ENCODE measurements at places on chromosomes 2 and 18. TPM values are rescaled to one million over a fixed set of nuclear protein-coding genes. Genes with fewer than 3 reads are reported as not detected.

GRCh38 chr2:13638181-13638580, 921.4 kb downstream of the TRIB2 start:
- no peak for DNase-seq

DNA sequence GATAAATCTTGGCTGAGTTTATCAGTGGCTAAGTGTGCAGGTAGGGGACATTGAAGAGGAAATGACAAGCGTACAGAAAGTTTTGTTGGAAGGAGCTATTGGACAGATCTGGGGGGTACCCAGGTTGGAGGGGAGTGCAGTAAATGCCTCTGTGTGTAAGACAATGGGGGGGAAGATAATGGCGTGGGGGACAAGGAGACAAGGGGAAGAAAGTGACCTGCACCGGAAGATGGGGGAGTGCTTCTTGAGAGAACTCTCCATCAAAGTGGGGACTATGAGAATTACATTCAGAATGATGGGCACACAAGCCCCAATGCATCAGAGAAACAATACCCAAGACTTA, 190.0 kb downstream of the ALPK2 start:
- DNase-seq: no peak

DNA sequence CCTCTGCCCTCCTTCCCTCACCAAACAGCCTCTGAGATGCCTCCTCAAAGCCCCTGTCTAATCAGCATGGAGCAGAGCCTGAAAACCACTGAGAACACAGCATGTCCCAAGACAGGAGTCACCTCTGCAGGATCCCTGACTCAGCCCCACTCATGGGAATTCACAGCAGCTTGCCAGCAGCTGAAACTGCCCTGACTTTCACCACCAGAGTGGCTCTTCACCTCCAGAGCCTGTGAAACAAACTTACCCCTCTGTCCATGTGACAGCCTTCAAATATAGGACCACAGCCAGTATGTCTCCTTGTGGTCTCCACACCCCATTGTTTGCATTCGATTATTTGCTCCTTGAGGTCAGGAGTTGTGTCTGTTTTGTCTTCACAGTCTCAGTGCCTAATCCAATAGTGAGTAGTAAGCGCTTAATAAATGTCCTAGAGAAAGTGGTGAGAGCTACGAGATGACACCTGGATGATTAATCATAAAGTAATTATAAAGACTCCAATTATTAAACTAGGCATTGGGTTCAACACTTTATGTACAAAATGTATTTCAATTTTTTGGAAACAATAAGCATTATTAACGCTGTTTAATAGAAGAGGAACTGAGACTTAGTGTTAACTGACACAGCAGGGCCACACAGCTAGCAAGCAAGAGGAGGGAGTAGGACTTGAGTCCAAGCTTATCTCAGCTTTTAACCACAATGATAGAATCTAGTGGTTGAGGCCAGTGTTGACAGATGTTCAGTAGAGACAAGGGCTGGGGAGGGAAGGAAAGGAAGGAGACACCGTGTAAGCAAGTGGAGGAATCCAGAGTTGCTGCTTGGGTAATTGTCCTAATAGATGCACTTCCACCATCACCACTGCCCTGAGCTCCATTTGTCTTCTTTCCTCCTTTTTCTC, 358.7 kb upstream of the TNP1 start:
- DNase-seq: no peak

DNA sequence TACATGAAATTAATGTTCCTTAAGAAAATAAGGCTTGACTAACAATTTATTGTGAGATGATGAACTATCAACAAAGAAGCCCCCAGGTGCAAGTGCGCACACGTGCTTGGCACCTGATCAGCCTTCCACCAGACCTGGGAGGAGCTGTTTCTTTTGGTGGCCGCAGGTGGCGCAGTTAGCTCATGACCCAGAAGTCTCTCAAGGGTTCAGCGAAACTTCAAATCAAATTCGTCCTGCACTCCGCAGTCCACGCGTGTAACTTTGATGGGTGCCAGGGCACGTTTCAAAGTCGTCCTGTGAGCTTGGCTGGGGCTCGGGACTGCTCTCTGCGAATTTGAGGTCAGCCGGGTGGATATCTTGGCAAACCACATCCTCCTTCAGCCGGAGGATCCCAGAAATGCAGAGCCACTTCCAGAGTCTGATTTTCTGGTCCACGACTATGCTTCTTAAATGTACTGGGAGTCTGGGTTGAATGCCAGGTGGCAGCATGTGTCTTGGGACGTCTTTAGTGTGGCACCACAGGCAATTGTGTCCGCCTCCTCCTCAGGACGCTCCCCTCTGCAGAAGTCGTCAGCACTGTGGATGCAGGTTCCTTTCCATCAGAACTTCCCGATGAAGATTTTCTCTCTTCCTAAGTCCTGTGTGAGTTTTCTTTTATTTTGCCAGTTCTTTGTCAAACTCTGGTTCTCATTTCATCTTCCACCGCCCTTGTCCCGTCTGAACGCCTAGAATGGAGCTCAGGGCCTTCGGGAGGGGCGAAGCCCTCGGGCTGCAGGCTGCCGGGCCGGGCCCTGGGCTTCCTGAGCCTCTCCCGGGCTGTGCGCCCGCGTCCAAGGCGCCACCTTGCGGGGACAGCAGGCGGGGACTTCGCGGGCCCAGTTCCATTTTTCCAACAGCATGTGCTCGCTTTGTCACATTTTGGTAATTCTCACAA, 61.3 kb upstream of the RAPGEF4 start:
- no peak for DNase-seq

DNA sequence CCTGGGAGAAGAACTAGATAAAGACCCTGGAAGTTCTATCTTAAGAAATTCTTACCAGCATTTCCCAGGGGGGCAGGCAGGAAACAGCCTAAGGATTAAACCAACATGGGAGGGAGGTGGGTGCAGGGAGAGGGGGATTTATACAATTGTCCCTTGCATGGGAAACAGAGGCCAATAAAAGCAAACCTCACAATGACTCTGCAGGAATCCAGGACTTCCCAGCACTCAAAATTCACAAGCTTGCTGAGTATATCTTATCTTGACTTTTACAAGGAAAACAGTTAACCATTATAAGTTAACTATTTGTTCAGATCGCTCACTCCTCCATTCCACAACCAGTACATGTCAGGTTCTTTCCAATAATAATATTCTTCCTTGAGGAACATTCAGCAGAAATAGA, 241.3 kb downstream of the MREG start:
- DNase-seq: no peak

DNA sequence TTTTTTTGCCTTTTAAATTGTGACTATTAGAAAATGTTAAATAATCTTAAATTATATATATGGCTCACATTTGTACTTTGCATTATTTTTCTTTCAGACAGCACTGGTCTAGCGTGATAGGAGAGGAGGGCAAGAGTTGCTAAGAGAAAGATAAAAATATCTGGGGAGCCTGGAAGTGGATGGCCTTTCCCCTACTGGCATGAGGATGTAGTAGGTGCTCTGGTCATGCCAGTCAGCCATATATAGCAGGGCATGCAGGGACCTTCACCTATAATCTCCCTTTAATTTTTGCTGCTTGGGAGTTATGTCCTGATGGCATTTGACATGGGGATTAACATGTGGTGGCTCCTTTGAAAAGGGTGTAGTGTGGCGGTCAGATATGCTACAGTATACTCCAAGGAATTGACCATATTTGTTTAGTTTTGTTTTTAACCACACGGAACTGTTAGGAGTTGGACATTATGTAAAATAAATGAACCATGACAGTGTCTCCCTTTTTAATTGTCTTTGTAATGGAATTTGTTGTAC, 144.7 kb downstream of the BABAM2 start:
- no peak for DNase-seq

GRCh38 chr2:99488539-99489062, 1.2 kb downstream of the REV1 start:
- DNase-seq: no peak

GRCh38 chr2:128284841-128285240, 33.8 kb downstream of the HS6ST1 start:
- DNase-seq: no peak

GRCh38 chr2:83481436-83481835, 977.6 kb downstream of the SUCLG1 start:
- no peak for DNase-seq

GRCh38 chr2:24618144-24618543, 127.1 kb downstream of the NCOA1 start:
- no peak for DNase-seq

- DNase-seq: no peak
These were observed 265.1 kb downstream of the RND3 start for GRCh38 chr2:150222379-150222778.

DNA sequence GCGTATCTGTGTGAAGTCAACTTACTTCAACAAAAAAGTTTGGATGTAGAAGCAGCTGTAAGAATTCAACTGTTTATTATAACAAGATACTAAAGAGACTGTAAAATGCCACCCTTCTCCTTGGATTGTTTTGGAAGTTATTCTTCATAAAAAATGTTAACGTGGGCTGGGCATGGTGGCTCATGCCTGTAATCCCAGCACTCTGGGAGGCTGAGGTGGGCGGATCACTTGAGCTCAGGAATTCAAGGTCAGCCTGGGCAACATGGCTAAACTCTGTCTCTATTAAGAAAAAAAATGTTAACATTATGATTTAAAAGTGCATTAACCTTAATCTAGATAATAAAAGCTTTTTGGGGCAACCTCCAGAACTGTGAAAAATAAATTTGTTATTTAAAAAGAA, 7.7 kb downstream of the CIAO1 start:
- no peak for DNase-seq

DNA sequence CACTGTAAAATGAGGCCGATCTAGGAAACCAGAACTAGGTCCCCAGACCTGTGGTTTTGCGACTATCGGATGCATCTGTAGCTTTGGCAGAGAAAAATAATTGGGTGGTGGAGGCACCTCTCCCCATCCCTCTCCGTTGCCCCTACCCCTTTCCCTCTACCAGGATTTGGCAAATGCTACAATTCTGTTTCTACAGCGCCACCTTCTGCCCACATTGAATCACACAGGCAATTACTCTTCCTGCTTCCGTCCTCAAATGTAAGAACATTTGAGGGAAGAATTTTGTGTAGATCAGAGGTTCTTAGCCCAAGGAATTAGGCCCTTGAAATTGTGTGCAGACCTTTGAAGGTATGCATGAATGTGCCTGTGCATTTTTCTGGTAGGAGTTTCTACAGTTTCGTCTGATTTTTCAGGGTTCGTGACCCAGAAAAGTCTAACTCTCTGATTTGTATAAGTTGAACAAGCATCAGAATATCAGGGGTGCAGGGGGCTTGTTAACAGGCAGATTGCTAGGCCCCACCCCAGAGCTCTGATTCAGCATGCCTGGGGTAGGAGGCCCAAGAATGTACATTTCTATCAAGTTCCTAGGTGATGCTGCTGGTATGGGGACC, 11.2 kb downstream of the ATP6V1B1 start:
- no peak for DNase-seq

- no peak for DNase-seq
These were observed 12.6 kb downstream of the RNF149 start for GRCh38 chr2:101295895-101296294.

DNA sequence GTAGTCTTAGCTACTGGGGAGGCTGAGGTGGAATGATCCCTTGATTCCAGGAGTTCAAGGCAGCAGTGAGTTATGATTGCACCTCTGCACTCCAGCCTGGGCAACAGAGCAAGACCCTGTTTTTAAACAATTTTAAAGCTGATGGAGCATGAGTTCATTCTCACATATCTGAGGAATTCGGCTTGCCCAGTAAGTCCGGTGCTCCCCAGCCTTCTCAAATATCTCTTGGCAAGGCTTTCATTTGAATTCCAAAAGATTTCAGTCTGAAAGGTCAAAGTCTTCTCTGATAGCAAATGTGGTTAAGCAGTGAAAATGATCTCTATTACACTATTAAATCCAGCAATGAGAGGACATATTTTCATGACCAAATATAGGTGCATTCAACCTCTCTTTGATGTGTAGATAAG, 27.9 kb downstream of the PIEZO2 start:
- no peak for DNase-seq

DNA sequence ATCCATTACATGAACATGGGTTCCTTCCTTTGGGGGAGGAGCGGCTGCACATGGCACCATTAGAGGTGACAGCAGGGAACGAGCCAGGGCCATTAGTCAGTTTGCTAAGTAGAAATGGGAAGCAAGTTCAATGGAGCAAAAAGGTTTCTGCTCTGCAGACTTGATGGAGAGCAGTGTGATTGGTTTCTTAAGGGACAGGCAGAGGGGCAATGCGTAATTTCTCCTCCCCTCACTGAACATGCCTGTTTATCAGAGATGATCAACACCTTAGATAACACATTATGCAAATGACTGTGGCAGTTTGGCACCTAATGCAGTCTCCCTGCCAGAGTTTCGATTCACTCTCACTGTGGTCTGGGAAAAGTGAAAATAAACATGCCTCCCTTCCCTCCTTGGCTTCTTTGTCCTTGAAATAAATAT, 414.5 kb downstream of the STK39 start:
- DNase-seq: no peak

GRCh38 chr2:229434187-229434586, 163.1 kb upstream of the PID1 start:
- DNase-seq: no peak

DNA sequence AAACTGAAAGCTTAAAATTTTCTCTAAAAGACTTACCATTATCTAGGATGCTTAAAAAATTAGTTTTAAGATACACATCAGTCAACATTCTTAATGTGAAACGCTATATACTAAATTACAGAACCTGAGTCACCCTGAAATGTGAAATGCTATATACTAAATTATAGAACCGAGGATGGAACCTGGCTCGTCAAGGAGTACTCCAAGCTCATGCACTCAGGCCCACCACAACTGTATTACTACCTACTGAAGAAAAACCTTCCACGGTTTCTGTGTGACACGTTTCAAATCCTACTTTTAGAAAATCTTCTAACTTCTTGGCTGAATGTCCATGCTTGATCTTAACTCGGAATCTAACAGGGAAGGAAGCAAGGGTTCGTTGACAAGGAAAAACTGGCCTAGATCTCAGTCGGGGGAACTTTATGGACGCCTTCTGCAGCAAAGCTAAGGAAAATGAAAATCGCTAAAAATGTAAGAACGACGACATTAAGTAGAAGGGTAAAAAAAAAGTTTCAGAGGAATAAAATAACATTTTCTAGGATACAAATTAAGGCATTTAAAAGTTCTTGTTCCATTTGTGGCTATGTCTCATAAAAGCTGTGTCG, 1.4 kb downstream of the PRKD3 start:
- DNase-seq: no peak

PAX8 gene
- 2.8 TPM for total RNA-seq

POMC gene
- total RNA-seq: 12.8 TPM

CABLES1 gene
- total RNA-seq: 24.4 TPM

KCNE4 gene
- total RNA-seq: 4.8 TPM

POTEJ gene
- not detected for total RNA-seq

LBX2 gene
- total RNA-seq: 1.0 TPM

C2orf80 gene
- not detected for total RNA-seq

FBXO15 gene
- 0.60 TPM for total RNA-seq

MBD2 gene
- total RNA-seq: 42.6 TPM

ANKRD53 gene
- 16.8 TPM for total RNA-seq

LOXHD1 gene
- 1.7 TPM for total RNA-seq

MAP3K19 gene
- not detected for total RNA-seq

EVX2 gene
- total RNA-seq: not detected

CABYR gene
- total RNA-seq: 5.3 TPM

ADNP2 gene
- total RNA-seq: 22.6 TPM

EMILIN1 gene
- total RNA-seq: 62.7 TPM

IL1F10 gene
- total RNA-seq: not detected

RFX8 gene
- not detected for total RNA-seq
